ENCODE measurements at places on chromosomes 11 and 22. TPM values are rescaled to one million over a fixed set of nuclear protein-coding genes. Genes with fewer than 3 reads are reported as not detected.

- no peak for DNase-seq
- H3K27me3 ChIP-seq, result peaks cover 93% of the 10 kb centered on the region
- H3K4me3 ChIP-seq, result no peak overlapping the region
- no peaks in the 10 kb centered on the region for H3K4me1 ChIP-seq
- H3K27ac ChIP-seq, result no peak overlapping the region
Observed at GRCh38 chr11:20601221-20601914, 2.0 kb downstream of the SLC6A5 start.

The CD248 gene
- 31.9 TPM for total RNA-seq

The SCGB1D2 gene
- total RNA-seq, result not detected

The CCDC87 gene
- total RNA-seq, result 0.94 TPM

- H3K27me3 ChIP-seq, result peaks cover 19% of the 10 kb centered on the region
- H3K4me1 ChIP-seq, result no peaks in the 10 kb centered on the region
- no peak overlapping the region for H3K27ac ChIP-seq
- DNase-seq, result peak; percentile 37
Observed at GRCh38 chr11:111461460-111462235, 50.5 kb downstream of the BTG4 start.

The PNPLA5 gene
- not detected for total RNA-seq

GRCh38 chr11:113458189-113458588 lies 17.0 kb downstream of the DRD2 start:
- no peak overlapping the region for H3K27ac ChIP-seq
- no peak for DNase-seq
- peaks cover 40% of the 10 kb centered on the region for H3K27me3 ChIP-seq

GRCh38 chr11:1301220-1302000 lies 8.0 kb downstream of the TOLLIP start:
- H3K27ac ChIP-seq, result peak overlapping the region; percentile 69
- peak; percentile 49 for DNase-seq
- no peak overlapping the region for H3K4me3 ChIP-seq

GRCh38 chr22:46791201-46791731 lies 28.8 kb downstream of the TBC1D22A start:
- DNase-seq, result no peak
- no peak overlapping the region for H3K4me3 ChIP-seq

- H3K27me3 ChIP-seq, result no peaks in the 10 kb centered on the region
- H3K36me3 ChIP-seq, result no peaks in the 10 kb centered on the region
- peak overlapping the region; percentile 91 for H3K4me3 ChIP-seq
- DNase-seq, result no peak
Observed at GRCh38 chr11:46119352-46120216, 1.7 kb downstream of the PHF21A start.

The MRGPRE gene
- total RNA-seq, result not detected

The ZFPL1 gene
- total RNA-seq, result 35.9 TPM

DNA sequence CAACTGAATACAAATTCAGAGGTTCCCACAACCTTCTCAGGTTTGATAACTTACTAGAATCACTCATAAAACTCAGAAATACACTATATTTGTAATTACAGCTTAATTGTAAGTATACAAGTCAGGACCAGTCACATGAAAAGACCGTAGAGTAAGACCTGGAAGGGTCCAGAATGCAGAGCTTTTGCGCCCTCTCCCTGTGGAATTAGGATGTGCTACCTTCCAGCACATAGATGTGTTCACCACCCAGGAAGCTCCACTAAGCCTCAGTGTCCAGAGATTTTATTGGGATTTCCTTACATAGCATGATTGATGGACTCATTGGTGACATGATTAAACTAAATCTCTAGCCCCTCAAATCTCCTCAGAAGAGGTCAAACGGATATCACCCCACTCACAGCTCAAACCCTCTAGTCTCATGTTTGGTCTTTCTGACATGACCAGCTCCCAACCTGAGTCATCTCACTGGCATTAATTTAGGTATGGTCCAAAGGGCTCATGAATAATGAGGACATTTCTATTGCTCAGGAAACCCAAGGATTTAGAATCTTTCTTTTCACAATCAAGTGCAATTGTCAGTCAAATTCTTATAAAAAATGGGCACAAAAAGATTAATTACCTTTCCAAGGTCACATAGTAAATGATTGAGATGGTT lies 77.2 kb upstream of the UBASH3B start:
- DNase-seq, result no peak
- H3K27ac ChIP-seq, result no peak overlapping the region
- peaks cover 6% of the 10 kb centered on the region for H3K4me1 ChIP-seq
- H3K4me3 ChIP-seq, result no peak overlapping the region

- H3K36me3 ChIP-seq, result no peaks in the 10 kb centered on the region
- H3K4me3 ChIP-seq, result no peak overlapping the region
- H3K4me1 ChIP-seq, result no peaks in the 10 kb centered on the region
- DNase-seq, result no peak
Observed at GRCh38 chr11:94519478-94520084, 7.3 kb downstream of the C11orf97 start.

- no peak for DNase-seq
- peak overlapping the region; percentile 73 for H3K4me3 ChIP-seq
- peaks cover 54% of the 10 kb centered on the region for H3K27me3 ChIP-seq
- peaks cover 17% of the 10 kb centered on the region for H3K36me3 ChIP-seq
- H3K4me1 ChIP-seq, result no peaks in the 10 kb centered on the region
- H3K27ac ChIP-seq, result no peak overlapping the region
Observed at GRCh38 chr22:19720150-19720827, 3.0 kb upstream of the GP1BB start.

The OR10D3 gene
- 0.26 TPM for total RNA-seq

- peaks cover 27% of the 10 kb centered on the region for H3K4me1 ChIP-seq
- no peak overlapping the region for H3K27ac ChIP-seq
- peak overlapping the region; percentile 15 for H3K4me3 ChIP-seq
- peaks cover 10% of the 10 kb centered on the region for H3K36me3 ChIP-seq
- H3K27me3 ChIP-seq, result peaks cover 8% of the 10 kb centered on the region
- no peak for DNase-seq
Observed at GRCh38 chr11:7515447-7515886, 1.7 kb downstream of the PPFIBP2 start.

The NRGN gene
- 17.3 TPM for total RNA-seq

GRCh38 chr22:42847110-42847509 lies 10.0 kb downstream of the ARFGAP3 start:
- H3K4me1 ChIP-seq, result no peaks in the 10 kb centered on the region
- H3K36me3 ChIP-seq, result peaks cover 30% of the 10 kb centered on the region
- H3K4me3 ChIP-seq, result no peak overlapping the region
- no peak overlapping the region for H3K27ac ChIP-seq
- H3K27me3 ChIP-seq, result no peaks in the 10 kb centered on the region

Measured in type B pancreatic cell (in vitro differentiated cells).